ENCODE measurements at places on chromosomes 2 and 18. TPM values are rescaled to one million over a fixed set of nuclear protein-coding genes. Genes with fewer than 3 reads are reported as not detected.
A peak's percentile ranks its signal among the peaks of the same experiment; 100 is the strongest.

DNA sequence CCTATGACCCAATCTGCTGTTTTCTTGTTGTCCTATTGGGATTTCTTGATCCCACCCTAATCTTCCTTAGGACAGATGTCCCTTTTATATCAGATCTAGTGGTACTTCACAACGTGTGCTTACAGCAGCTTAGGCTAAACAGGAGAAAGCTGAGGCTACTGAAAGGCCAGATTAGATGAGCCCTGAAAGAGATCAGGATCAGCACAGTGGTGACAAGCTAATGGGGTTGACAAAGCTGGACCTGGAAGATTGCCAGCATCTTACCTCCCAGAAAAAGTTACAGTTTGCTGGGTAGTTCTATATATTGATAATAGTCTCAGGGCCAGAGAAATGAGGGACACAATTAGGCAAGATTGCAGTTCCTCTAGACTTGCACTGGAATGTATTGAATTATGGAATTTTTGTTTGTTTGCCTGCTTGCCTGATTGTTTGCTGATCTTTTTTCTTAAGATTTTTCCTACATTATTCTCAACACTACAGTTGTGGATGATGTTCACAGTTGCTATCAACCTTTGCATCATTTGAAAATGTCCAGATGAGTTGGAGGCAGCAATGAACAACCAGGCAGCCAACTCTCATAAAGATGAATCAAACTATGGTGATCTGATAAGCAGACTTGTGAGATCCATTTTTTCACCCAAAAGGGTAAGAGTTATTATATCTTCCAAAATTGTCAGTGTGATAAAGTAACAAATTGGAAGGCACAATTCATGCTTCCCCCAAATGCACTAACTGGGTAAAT lies 49.1 kb upstream of the PIK3C3 start:
- no peak for DNase-seq
- no peaks in the 10 kb centered on the region for H3K4me1 ChIP-seq
- no peak overlapping the region for H3K27ac ChIP-seq
- no peaks in the 10 kb centered on the region for H3K36me3 ChIP-seq
- peaks cover 5% of the 10 kb centered on the region for H3K27me3 ChIP-seq

DNA sequence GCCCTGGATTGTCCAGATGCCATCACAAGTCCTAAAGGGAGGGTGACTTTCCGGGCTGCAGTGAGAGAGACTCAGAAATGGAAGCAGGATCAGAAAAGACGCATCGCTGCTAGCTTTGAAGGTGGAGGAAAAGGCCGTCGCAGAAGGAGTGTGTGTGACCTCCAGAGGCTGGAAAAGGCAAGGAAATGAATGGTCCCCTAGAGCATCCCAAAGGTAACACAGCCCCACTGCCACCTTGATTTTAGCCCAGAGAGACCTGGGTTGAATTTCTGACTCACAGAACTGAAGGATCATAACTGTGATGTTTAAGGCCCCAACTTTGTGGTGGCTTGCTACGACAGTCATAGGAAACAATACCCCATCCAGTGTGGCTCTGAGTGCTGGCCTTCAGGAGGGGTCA lies 8.6 kb upstream of the NCK2 start:
- H3K27me3 ChIP-seq: no peaks in the 10 kb centered on the region
- H3K36me3 ChIP-seq: no peaks in the 10 kb centered on the region
- peaks cover 16% of the 10 kb centered on the region for H3K4me1 ChIP-seq

DNA sequence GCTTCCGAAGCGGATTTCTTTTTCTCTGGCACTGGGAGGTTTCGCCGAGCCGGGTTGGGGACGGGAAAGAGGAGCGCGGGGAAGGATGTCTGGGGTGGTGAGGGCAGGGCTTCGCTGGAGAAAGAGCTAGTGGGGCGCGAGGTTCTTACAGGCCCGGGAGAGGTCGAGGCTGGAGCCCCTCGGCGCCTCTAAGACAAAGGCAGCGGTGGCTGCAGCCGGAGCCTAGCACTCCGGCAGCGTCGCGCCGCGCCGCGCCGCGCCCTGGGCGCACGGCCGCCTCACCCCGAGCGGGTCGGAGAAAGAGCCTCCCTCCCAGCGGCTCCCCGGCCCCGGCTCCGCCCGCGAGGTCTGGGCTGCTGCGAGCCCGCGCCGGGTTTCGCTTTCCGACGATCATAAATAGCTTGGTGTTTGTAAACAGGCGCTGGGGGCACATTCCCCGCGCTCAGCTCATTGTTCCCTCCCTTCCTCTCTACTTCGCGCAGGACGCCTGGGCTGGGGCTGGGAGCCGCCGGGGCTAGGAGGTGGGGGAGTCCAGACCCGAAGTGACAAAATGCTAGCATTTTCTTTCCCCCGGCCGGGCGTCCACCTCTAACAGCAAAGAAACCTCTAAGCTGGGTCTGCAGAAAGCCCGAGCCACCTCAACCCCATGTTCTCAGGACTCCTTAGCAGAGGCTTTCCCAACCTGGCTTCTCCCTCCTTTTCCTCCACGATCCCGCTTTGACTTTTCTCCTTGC lies 813 bp upstream of the MEIS1 start:
- peak overlapping the region; percentile 47 for H3K27ac ChIP-seq
- H3K4me1 ChIP-seq: no peaks in the 10 kb centered on the region
- peak; percentile 85 for DNase-seq
- peak overlapping the region; percentile 59 for H3K4me3 ChIP-seq
- 0 out of 2 replicates have a peak, but pooled peaks cover under 1% of the 10 kb centered on the region for H3K36me3 ChIP-seq

GRCh38 chr2:201840726-201841125 lies 34.4 kb downstream of the CDK15 start:
- DNase-seq: no peak
- H3K27me3 ChIP-seq: no peaks in the 10 kb centered on the region
- H3K4me1 ChIP-seq: peaks cover 12% of the 10 kb centered on the region
- no peak overlapping the region for H3K27ac ChIP-seq
- no peaks in the 10 kb centered on the region for H3K36me3 ChIP-seq
- H3K4me3 ChIP-seq: no peak overlapping the region

- H3K27me3 ChIP-seq: no peaks in the 10 kb centered on the region
- no peak for DNase-seq
- no peak overlapping the region for H3K27ac ChIP-seq
- no peaks in the 10 kb centered on the region for H3K36me3 ChIP-seq
Measured at GRCh38 chr18:49274188-49274714, 186.2 kb downstream of the DYM start.

GRCh38 chr2:235291461-235291860 lies 202.4 kb upstream of the AGAP1 start:
- no peak for DNase-seq
- H3K27me3 ChIP-seq: no peaks in the 10 kb centered on the region
- H3K27ac ChIP-seq: no peak overlapping the region

DNA sequence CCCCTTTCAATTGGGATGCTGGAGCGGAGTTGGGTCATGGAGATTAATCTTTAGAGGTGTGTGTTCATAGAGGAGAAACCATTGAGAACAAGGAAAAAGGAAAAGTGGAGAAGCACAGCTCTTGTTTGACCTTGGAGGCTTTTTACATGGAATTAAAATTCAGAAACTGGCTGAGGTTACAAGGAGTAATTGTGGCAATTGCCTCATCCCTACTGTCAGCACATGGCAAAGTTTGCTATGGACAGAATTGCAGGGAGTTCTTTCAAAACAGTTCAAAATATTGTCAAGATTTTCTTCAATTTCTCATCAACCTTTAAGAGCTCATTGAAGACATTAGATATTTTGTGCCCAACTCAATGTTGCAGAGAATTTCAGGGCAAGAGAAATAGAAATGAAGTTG lies 232.7 kb downstream of the SLC8A1 start:
- H3K27ac ChIP-seq: no peak overlapping the region
- H3K36me3 ChIP-seq: no peaks in the 10 kb centered on the region
- no peaks in the 10 kb centered on the region for H3K27me3 ChIP-seq
- H3K4me3 ChIP-seq: no peak overlapping the region
- no peak for DNase-seq
- H3K4me1 ChIP-seq: no peaks in the 10 kb centered on the region

DNA sequence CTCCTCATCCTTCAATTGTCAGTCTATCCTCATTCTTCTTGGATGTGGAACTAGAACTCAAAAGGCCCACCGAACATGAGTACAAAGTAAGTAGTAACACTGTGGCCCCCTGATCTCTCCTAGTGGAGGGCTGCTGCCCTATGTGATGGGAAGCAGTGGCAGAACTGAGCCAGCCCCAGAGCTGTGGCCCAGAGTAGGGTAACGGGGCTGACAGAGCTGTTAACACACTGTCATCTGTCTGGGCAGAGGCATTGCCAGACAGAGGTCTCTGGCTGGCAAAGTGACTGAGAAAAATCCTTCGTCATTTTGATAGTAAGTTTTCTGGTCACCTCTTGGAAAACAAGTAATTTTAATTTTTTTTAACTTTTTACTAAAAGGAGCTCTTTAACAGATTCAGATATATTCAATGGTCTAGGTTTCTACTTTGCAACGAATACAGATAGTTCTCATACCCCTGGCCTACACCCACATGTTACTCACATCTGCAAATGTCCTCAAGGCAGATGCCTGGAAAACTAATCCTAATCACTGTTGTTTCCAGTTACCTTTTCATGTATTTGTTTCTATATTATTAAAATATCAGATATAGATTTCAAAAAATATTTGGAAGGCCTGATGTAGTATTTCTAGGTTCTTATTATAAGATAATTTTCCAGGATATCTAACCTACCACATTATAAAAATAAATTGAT lies 588.7 kb downstream of the CPS1 start:
- no peak overlapping the region for H3K27ac ChIP-seq
- H3K4me3 ChIP-seq: no peak overlapping the region
- no peak for DNase-seq

DNA sequence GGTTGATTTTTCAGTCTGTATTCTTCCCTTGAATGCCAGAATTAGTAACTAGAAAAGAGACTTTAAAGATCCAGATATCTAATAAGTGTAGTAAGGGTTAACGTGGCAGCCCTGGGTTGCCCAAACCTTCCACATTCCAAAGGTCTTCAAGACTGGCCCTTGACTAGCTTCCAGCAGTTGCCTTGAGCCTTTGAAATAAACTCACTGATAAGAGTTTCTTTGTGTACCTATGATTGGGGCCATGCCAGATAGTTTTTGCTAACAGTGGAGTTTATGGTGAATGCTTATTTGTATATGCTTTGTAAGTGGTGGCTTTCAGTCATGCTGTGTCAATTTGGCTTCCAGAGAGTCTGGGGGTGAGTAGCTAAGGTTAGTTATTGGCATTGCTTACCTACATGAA lies 722.3 kb downstream of the RNF144A start:
- DNase-seq: no peak
- no peaks in the 10 kb centered on the region for H3K27me3 ChIP-seq
- no peak overlapping the region for H3K27ac ChIP-seq
- H3K4me1 ChIP-seq: no peaks in the 10 kb centered on the region
- H3K4me3 ChIP-seq: no peak overlapping the region

GRCh38 chr2:223732346-223732745 lies 105.0 kb downstream of the AP1S3 start:
- H3K27ac ChIP-seq: no peak overlapping the region
- no peaks in the 10 kb centered on the region for H3K36me3 ChIP-seq

GRCh38 chr18:58819051-58819450 lies 45.6 kb upstream of the ZNF532 start:
- DNase-seq: no peak
- no peak overlapping the region for H3K27ac ChIP-seq
- no peaks in the 10 kb centered on the region for H3K36me3 ChIP-seq
- no peaks in the 10 kb centered on the region for H3K27me3 ChIP-seq
- H3K4me3 ChIP-seq: no peak overlapping the region

GRCh38 chr2:6760132-6760531 lies 105.6 kb downstream of the CMPK2 start:
- H3K27ac ChIP-seq: no peak overlapping the region
- DNase-seq: no peak
- H3K4me3 ChIP-seq: no peak overlapping the region

GRCh38 chr2:152198499-152198898 lies 22.9 kb upstream of the STAM2 start:
- no peak for DNase-seq
- peaks cover 20% of the 10 kb centered on the region for H3K4me1 ChIP-seq
- no peak overlapping the region for H3K4me3 ChIP-seq
- H3K27ac ChIP-seq: no peak overlapping the region

GRCh38 chr2:69694894-69695849 lies 46.8 kb upstream of the ANXA4 start:
- no peak overlapping the region for H3K4me3 ChIP-seq
- no peaks in the 10 kb centered on the region for H3K36me3 ChIP-seq
- H3K27ac ChIP-seq: peak overlapping the region; percentile 68
- H3K27me3 ChIP-seq: no peaks in the 10 kb centered on the region
- DNase-seq: peak; percentile 81
- peaks cover 59% of the 10 kb centered on the region for H3K4me1 ChIP-seq

DNA sequence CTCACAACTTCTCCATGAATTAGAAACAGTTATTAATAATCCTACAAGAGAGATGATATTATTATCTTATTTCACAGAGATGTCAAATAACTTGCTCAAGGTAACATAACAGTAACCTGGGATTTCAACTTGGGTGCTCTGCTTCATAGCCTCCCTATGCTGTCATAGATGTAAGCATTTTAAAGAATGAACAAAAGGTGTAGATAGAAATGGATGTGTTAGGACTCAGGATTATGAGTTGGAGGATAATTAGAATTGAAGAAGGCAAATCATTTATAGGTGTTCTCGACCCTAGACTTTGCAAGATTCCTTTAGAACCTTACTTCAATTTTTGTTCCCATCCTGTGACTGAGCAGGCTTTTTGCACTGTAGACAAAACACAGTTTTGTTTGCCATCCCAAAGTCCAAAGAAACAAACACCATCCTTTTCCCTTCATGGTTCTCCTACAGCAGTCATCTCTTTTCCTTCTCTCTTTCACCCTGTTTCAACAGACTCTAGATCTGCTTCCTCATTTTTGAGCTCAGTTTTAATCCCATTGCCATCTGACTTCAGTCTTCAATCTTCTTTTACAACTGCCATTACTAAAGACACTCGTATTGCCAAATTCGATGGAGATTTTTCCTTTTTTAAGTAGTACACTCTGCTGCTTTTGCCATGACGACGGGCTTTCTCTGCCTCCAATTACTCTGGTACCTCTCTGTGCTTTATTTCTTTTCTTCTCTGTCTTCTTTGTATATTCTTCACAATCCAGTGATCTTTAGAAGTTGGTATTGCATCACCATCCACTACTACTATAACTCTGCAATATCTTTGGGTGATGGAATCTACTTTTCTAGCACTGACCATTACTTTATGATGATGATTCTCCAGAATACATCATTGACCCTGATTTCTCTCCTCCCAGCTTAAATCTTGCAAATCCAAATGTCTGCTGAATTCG lies 4.5 kb downstream of the HNMT start:
- peaks cover 9% of the 10 kb centered on the region for H3K4me1 ChIP-seq
- H3K4me3 ChIP-seq: no peak overlapping the region
- H3K27ac ChIP-seq: no peak overlapping the region
- H3K27me3 ChIP-seq: no peaks in the 10 kb centered on the region
- no peak for DNase-seq
- H3K36me3 ChIP-seq: peaks cover 55% of the 10 kb centered on the region

SLC16A14 gene
- total RNA-seq: 0.47 TPM

SERPINB4 gene
- 0.26 TPM for total RNA-seq

GPBAR1 gene
- not detected for total RNA-seq

C2orf80 gene
- not detected for total RNA-seq

SPEG gene
- 0.44 TPM for total RNA-seq

G6PC2 gene
- not detected for total RNA-seq

OTOS gene
- total RNA-seq: not detected

RBM44 gene
- total RNA-seq: 0.08 TPM

TGFA gene
- 0.42 TPM for total RNA-seq
